ENCODE measurements at places on chromosomes 3 and 15. TPM values are rescaled to one million over a fixed set of nuclear protein-coding genes. Genes with fewer than 3 reads are reported as not detected.

GRCh38 chr3:188533612-188534357, 379.8 kb downstream of the LPP start:
- H3K27ac ChIP-seq: no peak overlapping the region
- no peak overlapping the region for H3K4me3 ChIP-seq
- no peaks in the 10 kb centered on the region for H3K27me3 ChIP-seq
- peaks cover 3% of the 10 kb centered on the region for H3K4me1 ChIP-seq
- no peaks in the 10 kb centered on the region for H3K36me3 ChIP-seq
- no peak for DNase-seq

GRCh38 chr15:62617741-62618140, 424.8 kb upstream of the TPM1 start:
- no peaks in the 10 kb centered on the region for H3K27me3 ChIP-seq
- H3K4me3 ChIP-seq: no peak overlapping the region
- DNase-seq: no peak
- H3K36me3 ChIP-seq: no peaks in the 10 kb centered on the region
- peak overlapping the region; percentile 37 for H3K27ac ChIP-seq
- H3K4me1 ChIP-seq: peaks cover 8% of the 10 kb centered on the region

GRCh38 chr15:60079210-60079609, 75.1 kb downstream of the FOXB1 start:
- H3K27ac ChIP-seq: no peak overlapping the region
- no peaks in the 10 kb centered on the region for H3K36me3 ChIP-seq
- no peak for DNase-seq
- no peaks in the 10 kb centered on the region for H3K4me1 ChIP-seq

DNA sequence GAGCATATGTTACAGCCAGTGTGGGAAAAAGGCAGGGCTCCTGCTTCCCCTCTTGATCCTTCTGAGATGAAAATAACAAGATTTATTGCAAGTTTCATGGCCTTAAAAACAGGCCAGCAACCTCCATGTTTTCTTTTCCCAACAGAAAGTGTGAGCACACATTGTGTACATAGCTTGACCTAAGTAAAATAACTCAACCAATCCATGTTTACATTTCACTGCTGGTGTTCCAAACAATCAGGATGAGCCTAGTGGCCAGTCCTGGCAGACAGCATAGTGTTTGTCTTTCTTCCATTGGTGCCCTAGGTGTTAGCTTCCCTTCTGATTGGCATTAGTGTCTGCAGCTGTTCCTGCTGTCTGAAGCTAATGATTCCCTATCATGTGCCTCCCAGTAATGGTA, 847.7 kb downstream of the EPHA3 start:
- DNase-seq: peak; percentile 75
- H3K27me3 ChIP-seq: no peaks in the 10 kb centered on the region
- H3K36me3 ChIP-seq: no peaks in the 10 kb centered on the region
- no peak overlapping the region for H3K27ac ChIP-seq
- H3K4me3 ChIP-seq: no peak overlapping the region

DNA sequence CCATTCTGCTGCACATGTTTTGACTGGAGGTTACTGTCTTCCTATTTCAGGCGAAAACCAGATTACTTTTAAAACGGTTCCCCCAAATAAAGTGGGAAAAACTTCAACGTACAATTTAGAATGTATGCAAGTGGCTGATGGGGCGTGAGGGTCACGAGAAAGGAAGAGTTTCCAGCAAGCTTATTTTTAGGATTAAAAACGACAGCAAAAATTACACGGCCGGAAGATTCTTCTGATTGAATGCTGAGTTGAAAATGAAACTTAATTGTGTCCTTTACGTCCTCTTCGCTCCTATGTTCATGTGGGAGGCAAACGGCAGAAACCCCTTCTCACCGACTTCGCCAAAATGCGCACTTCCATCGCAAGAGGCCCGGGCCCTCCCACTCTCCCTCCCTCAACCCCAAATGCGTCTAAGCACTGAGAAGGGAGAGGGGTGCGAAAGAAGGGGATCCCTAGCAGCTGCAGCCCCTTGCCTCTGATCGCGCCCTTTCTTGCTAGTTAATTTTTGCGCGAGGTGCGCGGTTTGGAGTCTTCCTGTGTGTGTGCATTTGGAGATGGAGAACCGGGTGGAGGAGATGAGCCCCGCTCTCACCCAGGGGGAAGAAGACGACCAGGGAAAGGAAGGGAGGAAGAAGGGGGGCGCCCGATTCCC, 656 bp downstream of the CD47 start:
- DNase-seq: peak; percentile 58
- H3K27ac ChIP-seq: peak overlapping the region; percentile 90
- no peaks in the 10 kb centered on the region for H3K27me3 ChIP-seq
- H3K4me3 ChIP-seq: peak overlapping the region; percentile 87
- H3K36me3 ChIP-seq: no peaks in the 10 kb centered on the region
- peaks cover 3% of the 10 kb centered on the region for H3K4me1 ChIP-seq

DNA sequence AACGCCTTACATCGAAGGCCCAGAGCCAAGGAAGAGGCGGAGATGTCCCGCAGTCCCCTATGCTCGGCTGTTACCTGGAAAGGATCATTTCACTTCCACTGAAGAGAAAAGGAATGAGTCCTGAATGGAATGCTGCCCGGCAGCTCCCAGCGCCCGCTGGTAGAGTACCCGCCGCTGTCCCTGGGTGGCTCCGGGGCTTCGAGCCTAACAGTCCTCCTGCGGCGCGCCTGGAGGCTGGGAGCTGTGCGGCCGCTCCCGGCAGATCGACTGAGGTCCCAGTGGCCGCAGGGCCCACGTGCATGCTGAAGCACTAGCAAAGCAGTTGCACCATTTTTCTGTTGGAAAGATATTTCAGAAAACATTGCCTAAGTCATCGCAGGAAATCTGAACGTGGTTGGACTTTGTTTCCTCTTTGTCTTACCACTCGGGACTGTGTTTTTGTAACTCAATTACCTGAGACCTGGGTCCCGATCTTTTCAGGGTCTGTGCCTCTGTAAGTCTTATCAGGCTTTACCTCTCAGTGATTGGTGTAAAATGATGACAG, 984 bp downstream of the RNU6-1 start:
- no peak overlapping the region for H3K27ac ChIP-seq
- no peak overlapping the region for H3K4me3 ChIP-seq
- peak; percentile 38 for DNase-seq
- H3K27me3 ChIP-seq: peaks cover 31% of the 10 kb centered on the region
- peaks cover 7% of the 10 kb centered on the region for H3K4me1 ChIP-seq

DNA sequence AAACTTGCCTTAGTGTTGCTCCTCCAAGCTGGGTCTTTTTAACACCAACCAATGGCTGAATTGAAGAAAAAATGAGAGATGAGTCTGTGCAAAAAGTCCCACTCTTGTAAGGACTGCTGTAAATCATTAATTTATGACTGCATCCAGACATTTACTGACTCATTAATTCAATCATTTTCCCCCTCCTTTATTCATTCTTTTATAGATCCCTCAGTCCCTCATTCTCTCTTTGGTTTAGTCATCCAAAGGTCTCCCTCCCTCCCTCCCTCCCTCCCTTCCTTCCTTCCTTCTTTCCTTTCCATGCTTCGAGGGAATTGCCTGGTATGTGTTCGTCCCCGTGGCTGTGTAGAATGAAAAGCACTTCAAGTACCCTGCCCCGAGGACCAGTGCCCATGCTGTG, 35.3 kb upstream of the MRPS22 start:
- H3K27ac ChIP-seq: peak overlapping the region; percentile 63
- no peak for DNase-seq
- no peak overlapping the region for H3K4me3 ChIP-seq
- peaks cover 27% of the 10 kb centered on the region for H3K4me1 ChIP-seq
- no peaks in the 10 kb centered on the region for H3K27me3 ChIP-seq

KLHDC8B gene
- polyA plus RNA-seq: 26.7 TPM
